NCI-H1694 treated with DMSO at 0.1 percent for 48 hours (cell line): ENCODE measurements at places on chromosomes 5 and 9.

- no peak for DNase-seq
These were observed 11.7 kb downstream of the MTREX start for GRCh38 chr5:55319491-55319890.

DNA sequence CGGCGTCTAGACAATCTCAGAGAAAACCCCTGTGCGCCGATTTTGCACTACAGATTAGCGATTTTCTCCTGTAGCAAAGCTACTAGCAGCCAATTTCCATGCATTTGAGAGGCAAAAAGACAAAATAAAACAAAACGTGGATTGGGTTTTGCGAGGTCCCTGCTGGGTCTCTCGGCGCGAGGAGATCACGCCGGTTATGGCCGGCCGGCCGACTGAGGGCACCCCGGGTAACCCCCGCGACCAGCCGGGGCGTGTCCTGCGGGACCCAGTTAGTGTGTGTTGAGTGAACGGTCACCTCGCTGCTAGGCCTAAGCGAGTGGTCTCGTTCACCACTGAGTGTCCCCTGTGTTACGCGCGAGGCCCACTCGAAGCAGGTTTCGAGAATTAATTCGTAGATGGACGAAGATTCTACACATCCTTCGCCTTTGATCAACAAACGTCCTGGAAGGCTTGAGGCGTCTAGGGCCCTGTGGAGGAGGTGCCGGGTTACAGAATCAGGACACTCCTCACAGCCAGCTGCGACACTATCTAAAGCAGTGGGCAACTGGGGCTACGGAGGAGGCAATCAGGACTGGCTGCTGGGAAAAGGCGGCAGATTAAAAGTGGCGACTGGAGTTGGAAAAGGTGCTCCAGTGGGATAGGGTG is 764 bp upstream of the VDAC1 start:
- no peak for DNase-seq

GRCh38 chr9:130999245-130999623 is 9.7 kb upstream of the LAMC3 start:
- DNase-seq, result no peak

- DNase-seq, result no peak
These were observed 12.4 kb downstream of the ANKRD33B start for GRCh38 chr5:10576121-10576789.

GRCh38 chr5:38673671-38674071 is 117.2 kb upstream of the LIFR start:
- no peak for DNase-seq

GRCh38 chr5:17182494-17182893 is 34.9 kb upstream of the BASP1 start:
- no peak for DNase-seq

GRCh38 chr9:82126256-82126655 is 137.7 kb downstream of the SPATA31D1 start:
- DNase-seq, result no peak

DNA sequence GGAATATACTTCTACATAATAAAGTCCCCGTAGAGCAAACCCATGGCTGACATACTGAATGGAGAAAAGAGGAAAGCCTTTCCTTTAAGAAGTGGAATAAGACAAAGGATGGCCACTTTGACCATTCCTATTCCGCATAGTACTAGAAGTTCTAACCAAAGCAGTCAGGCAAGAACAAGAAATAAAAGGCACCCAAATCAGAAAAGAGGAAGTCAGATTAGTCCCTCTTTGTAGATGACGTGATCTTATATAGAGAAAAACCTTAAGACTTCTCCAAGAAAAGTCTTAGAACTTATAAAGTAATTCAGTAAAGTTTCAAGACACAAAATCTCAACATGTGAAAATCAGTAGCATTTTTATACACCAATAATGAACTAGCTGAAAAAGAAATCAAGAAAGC is 133.9 kb downstream of the GIN1 start:
- no peak for DNase-seq

- DNase-seq, result no peak
These were observed 139.2 kb downstream of the TLE1 start for GRCh38 chr9:81550207-81550583.

GRCh38 chr5:81609810-81610375 is 141.0 kb downstream of the SSBP2 start:
- DNase-seq, result no peak

DNA sequence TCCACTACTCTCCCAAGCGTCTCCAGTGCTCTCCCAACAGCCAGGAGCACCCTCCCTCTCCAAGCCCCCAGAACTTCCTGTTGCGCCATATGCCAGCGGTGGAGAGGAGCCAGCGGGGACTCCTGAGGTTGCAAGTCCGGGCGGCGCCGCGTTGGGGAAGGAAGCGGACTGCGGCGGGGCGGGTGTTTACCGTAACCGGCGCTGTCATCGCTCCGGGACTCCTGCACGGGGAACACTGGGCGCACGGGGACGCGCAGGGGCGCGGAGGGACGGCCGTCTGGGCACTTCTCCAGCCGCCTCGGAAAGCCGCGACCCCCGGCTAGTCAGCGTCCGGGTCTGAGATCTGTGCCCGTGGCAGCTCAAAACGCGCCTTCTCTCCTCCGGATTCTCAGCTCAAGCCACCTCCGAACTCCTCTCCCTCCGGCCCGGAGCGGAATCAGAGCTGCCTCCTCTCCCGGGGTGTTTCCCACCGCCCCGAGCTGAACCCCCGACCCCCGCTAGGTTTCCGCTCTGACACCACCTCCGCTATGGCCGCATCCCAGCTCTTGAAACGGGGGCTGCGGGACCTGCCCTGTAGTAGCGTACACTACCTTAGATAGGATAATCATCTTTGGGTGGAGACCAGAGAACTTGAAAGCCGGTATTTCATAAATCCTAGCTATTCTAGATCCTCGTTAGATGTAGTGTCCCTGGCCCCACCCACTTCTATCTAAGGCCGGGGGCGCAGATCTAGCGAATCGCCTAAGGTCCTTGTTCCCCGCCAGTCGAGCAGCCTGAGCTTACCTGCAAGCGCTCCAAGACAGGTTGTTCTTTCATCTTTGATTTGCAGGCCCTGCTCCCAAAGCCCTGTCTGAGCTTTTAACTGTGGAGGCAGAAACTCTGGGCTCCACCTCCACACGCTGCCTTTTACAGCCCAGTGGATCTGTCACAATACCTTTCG is at the start of gene TRPM6:
TRPM6 (minus strand) TSS at position 881 of the 940 bp plus-strand sequence; CDS start at position 816, 65 bp downstream.
- peak; percentile 45 for DNase-seq

DNA sequence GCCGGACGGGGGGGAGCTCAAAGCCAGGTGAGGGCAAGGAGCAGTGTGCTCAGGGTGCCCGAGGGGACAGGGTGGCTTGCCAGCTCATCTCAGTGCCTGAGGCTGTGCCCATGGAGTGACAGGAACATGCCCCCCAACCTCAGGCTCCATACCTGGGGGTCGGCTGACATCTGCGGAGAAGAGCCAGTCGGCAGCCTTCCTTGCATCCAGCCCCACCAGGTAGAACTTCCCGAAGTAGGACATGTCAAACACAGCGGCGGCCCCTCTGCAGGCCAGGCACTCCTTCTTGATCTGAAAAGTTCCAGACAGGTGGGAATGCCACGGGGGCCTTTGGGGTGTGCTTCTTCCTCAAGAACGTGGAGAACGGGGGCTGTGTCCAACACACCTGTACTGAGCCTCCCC is 42.1 kb downstream of the SARDH start:
- DNase-seq, result no peak

DNA sequence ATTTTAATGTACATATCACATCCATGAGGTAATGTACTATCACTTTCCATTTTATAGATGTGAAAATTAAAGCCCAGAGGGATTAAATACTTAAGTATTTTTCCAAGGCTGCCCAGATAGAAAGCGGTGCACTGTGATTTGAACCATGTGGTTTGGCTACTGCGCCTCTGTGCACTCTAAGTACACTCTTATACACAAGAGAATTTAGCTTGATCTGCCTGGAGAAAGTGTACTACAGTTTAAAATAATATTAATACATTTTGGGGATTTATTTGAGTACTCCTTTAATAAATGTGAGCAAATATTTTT is 360.4 kb upstream of the ACTBL2 start:
- DNase-seq, result no peak

DNA sequence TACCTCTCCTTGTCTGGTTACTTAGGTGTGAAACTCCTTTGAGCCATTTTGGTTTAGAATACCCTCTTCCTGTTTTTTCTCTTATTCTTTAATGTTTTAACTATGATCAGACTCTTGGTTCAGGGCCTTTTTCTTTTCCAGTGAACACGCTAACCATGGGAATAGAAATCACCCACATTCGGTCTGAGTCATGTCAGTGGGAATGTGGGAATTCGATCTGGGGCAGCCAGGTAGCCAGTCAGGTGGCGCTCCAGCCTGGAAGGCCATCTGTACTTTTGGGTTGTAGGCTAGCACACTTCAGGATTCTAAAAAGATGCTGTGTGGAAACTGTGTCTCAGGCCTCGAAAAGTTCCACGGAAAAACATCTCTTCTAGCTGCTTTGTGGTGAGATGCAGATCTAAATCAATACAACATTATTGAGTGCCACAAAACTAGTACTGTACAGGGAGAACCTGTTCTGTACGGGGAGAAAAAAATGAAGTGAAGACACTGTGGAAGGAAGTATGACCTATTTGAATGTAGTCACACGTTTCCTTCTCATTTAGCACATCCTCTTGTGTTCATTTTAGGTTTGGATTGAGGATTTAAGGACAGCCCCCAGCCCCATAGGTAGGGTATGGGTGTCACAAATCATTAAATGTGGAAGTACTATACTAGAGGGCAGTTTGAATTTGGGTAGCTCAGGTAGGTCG is 36.4 kb downstream of the SNX30 start:
- DNase-seq, result no peak

DNA sequence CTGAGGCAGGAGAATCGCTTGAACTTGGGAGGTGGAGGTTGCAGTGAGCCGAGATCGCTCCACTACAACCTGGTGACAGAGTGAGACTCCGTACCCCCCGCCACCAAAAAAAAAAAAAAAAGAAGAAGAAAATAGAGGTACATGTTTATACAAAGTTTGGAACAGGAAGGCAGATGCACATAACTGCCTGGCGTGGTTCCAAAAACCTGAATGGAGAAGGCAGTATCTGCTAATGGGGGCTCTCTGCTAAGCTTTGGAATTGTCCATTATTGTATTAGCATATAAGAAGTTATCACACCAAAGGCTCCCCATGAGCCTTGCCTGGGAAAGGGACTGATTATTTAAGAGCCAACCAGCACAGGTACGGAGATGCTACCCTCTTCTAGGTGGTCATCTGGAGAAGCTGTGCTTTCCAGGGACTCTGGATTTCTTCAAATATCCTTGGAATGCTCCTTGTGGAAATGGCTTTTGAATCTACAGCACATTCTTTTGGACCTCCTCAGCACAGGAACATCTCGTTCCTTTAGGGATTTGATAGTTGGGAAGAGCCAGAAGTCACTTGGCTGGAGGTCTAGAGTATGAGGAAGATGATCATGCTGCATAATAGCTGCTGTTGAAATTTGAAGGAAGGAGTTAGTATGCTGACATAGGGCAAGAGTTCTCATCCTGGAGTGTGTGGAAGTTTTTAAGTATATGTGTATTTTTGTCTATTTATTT is 42.5 kb upstream of the ABCA1 start:
- DNase-seq, result no peak

DNA sequence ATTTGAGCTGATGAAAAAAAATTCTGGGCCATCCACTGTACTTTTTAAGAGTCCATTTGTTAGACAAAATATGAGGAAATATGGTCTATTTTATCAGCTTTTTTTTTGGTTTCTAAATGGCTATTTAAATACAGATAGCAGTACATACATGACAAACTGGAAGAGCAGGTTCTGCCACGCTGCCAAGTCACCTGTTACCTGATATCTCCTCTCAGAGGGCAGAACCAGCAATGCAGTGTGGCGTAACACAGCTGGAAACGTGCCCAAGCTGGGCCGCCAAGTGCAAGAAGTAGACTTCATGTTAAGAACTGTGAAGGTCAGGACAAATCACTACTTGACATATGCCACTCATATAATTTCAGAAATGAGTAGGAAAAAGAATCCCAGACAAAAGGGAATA is 8.1 kb downstream of the MCIDAS start:
- DNase-seq, result no peak

- DNase-seq, result no peak
These were observed 3.7 kb downstream of the B4GALT7 start for GRCh38 chr5:177603631-177604030.

- DNase-seq, result no peak
These were observed 8.8 kb downstream of the LRRC14B start for GRCh38 chr5:199950-200645.

DNA sequence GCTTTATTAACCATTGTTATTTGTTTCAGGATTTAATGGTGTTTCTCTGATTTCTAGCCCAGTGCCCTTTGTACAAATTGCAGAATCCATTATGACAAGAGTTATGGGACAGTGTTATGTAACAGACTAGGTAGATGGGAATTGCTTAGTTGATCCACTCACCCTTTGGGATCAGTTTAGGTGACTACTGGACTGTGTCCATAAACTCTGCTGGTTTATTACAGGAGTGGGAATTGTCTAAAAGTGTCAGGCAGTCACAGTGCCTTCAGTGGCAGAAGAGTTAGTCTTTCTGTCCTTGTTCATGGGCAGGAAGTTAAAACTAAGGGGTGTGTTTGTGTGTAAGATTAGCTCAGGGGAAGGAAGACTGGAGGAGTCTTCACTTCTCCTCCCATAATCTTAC is 29.3 kb downstream of the RCL1 start:
- DNase-seq, result no peak

DNA sequence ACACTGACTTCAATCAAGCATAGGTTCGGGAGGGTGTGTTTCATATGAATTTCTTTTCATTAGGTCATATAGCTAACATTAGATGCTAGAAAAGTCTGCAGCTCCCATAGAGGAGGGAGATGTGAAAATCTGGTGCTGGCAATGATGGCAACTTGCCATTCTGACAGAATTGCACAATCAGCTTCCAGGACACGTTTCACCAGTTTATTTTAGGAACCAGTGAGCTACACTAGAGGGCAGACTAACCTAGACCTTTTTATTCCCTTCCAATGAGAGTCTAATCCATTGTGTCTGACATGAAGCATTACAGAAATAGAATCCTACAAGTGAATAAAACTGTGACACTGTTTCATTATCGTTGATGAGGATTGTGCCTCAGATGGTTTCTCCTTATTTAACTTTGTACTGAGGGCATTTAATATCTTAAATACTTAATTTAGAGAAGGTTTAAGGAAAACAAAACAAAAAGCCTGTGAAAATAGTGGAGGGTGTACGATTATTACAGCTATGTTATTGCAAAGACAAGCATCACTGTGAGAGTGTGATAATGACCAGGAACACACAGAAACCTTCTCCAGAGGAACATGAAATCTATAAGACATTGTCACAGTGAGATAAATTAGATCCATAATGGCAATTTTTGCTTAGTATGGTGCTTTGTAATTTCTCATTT is 363.3 kb upstream of the RPS23 start:
- DNase-seq, result peak; percentile 85

DNA sequence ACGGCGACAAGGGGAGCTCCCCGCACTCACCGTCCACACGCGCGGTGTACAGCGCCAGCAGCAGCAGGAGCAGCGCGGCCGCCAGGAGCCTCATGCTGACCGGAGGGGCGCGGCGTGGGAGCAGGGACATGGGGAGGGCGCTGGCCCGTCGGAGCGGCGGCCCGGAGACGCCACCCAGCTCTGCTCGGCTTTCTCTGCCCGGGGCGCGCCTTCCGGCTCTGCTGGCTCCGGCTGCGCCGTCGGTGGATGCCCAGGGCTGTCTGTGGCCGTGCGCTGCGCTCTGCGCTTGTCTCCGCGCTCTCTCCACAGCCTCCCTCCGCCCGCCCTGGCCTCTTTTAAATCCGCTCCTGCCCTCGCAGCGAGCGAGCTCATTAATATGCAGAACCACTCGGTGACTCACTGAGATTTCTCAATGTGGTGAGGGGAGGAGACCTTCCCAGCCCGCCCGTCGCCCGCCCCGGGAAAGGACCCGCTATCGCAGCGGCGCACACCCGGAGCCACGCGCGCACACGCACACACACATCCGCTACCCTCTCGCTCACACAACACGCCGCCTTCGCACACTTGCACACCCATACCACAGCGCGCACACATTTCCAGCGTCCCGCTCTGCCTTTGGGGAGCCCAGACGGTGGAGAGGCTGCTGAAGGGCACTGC is at the start of gene CXCL14:
CXCL14 (minus strand) TSS at position 307 of the 657 bp plus-strand sequence; CDS start at position 94, 213 bp downstream.
- no peak for DNase-seq
